GM12878 (cell line): ENCODE measurements at places on chromosomes 16 and 17. TPM values are rescaled to one million over a fixed set of nuclear protein-coding genes. Genes with fewer than 3 reads are reported as not detected.

Gene NPIPA7
- 1.6 and 4.9 TPM in 2 replicates for polyA plus RNA-seq

GRCh38 chr17:58667934-58668597, 23.8 kb downstream of the TEX14 start:
- H3K36me3 ChIP-seq, result no peaks in the 10 kb centered on the region
- H3K4me3 ChIP-seq, result no peak overlapping the region
- no peak overlapping the region for H3K27ac ChIP-seq
- no peaks in the 10 kb centered on the region for H3K27me3 ChIP-seq

Gene P3H4
- 0.48 and 0.81 TPM in 2 replicates for polyA plus RNA-seq

Gene CCT6B
- polyA plus RNA-seq, result 2.6 and 3.8 TPM in 2 replicates

Gene PARD6A
- polyA plus RNA-seq, result 10.1 TPM in 2 replicates

DNA sequence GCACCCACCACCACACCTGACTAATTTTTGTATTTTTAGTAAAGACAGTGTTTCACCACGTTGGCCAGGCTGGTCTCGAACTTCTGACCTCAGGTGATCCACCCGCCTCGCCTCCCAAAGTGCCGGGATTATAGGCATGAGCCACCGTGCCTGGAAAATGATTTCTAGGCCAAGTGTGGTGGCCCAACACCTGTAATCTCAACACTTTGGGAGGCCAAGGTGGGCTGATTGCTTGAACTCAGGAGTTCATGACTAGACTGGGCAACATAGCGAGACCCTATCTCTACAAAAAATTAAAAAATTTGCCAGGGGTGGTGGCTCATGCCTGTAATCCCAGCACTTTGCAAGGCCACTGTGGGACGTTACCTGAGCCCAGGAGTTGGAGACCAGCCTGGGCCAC, 11.0 kb upstream of the BAIAP3 start:
- H3K36me3 ChIP-seq, result peaks cover 45% of the 10 kb centered on the region
- peaks cover 3% of the 10 kb centered on the region; the same call in 1 of the 2 replicates for H3K4me1 ChIP-seq
- DNase-seq, result no peak
- no peak overlapping the region for H3K4me3 ChIP-seq
- no peaks in the 10 kb centered on the region for H3K27me3 ChIP-seq

DNA sequence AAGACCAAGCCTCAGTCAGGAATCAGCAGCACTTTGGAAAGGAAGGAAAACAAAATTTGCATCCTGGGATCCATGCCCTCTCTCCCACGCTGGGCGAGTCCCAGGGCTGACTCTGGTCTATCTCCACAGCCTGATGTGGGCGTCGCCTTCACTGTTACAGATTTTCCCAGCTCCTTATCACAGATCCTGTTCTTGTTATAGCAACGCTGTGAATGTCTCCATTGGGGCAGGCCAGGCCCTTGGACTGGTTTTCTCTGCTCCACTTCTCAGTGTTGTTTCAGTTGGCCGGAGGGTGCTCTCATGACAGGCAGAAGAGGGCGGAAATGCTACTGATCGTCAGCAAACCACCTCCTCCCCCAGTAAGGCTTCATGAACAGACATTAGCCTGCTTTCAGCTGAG, 127.9 kb upstream of the CDH11 start:
- H3K4me1 ChIP-seq, result no peaks in the 10 kb centered on the region
- no peak for DNase-seq
- no peak overlapping the region for H3K27ac ChIP-seq
- no peaks in the 10 kb centered on the region for H3K27me3 ChIP-seq
- H3K36me3 ChIP-seq, result no peaks in the 10 kb centered on the region
- no peak overlapping the region for H3K4me3 ChIP-seq

Gene SLC52A1
- polyA plus RNA-seq, result not detected in 2 replicates

Gene NACA2
- 0.38 and 0.43 TPM in 2 replicates for polyA plus RNA-seq

GRCh38 chr17:64001763-64002529, 3.8 kb downstream of the PRR29 start:
- H3K27ac ChIP-seq, result no peak overlapping the region
- no peak overlapping the region for H3K4me3 ChIP-seq
- peaks cover 4% of the 10 kb centered on the region for H3K4me1 ChIP-seq
- peaks cover 8% of the 10 kb centered on the region; the same call in 1 of the 2 replicates for H3K36me3 ChIP-seq
- DNase-seq, result no peak
- H3K27me3 ChIP-seq, result peaks cover 3% of the 10 kb centered on the region; the same call in 1 of the 2 replicates

DNA sequence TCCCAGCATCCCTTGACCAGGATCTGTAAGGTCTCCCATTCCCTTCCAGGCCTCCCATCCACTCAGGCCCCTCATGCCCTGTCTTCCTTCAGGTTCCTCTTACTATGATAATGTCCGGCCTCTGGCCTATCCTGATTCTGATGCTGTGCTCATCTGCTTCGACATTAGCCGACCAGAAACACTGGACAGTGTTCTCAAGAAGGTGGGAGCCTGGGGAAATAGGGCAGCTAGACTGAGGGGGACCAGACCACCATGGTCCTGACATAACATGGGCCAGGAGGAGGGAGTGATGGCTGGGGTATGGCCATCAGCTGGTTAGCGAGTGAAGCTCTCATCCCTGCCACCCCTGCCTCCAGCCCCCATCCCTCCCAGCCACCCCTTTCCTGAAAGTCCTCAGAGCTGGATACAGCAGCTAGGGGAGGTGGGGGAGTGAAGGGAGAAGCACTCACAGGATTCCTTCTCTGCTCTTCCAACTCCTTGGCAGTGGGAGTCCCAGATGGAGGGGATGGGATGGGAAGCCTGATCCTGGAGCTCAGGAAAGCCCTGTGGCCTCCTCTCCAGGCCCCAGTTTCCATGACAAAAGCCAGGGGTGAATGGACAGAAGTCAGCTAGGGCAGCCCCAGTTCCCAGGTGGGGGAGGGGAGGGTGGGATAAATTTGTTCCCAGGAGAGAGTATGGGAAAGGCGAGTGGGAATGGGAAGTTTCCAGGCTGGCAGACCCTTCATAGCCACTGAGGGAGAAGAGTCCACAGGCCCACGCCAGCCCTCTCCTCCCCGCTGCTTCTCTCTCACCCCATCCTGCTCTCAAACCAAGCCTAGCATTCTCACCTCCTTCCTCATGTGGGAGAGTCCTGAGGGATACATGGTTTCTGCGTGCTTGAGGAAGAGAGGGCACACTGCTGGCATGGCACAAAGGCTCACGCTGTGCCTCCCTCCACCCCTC, 2.3 kb downstream of the RND2 start:
- peaks cover 7% of the 10 kb centered on the region; the same call in 1 of the 2 replicates for H3K4me1 ChIP-seq
- H3K36me3 ChIP-seq, result no peaks in the 10 kb centered on the region
- no peak overlapping the region for H3K27ac ChIP-seq
- no peaks in the 10 kb centered on the region for H3K27me3 ChIP-seq

DNA sequence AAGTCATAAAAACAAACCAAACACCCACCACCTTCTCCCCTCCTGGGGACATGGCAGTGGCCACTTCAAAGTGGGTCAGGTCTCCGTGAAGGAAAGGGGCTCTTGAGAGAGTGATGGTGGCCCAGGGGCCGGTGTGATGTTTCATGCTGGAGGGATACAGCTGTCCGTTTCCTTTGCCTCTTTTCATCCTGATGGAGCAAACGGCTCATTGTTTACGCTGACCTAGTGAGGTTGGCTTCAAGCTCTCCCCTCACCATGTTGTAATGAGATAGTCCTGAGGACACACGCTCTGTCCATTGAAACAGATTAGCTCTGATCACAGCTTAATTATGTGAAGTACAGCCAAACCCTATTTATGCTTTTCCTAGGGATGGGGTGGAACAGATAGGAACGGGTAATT, 34.2 kb downstream of the CDH13 start:
- H3K4me3 ChIP-seq, result no peak overlapping the region
- no peaks in the 10 kb centered on the region for H3K36me3 ChIP-seq
- no peaks in the 10 kb centered on the region for H3K27me3 ChIP-seq
- no peak for DNase-seq

Gene SLC16A11
- 0.78 and 1.1 TPM in 2 replicates for polyA plus RNA-seq

Gene GDPD1
- polyA plus RNA-seq, result 0.33 and 0.54 TPM in 2 replicates

Gene GPR139
- not detected in 2 replicates for polyA plus RNA-seq

Gene RHOT2
- polyA plus RNA-seq, result 123 and 124 TPM in 2 replicates

Gene BAIAP3
- 0.14 and 0.26 TPM in 2 replicates for polyA plus RNA-seq

Gene BAHCC1
- polyA plus RNA-seq, result 0.14 TPM in 1 of 2 replicates, not detected in the other

Gene TBC1D3L
- polyA plus RNA-seq, result 3.2 and 3.7 TPM in 2 replicates

Gene CLEC18B
- not detected in 2 replicates for polyA plus RNA-seq

Gene C17orf107
- polyA plus RNA-seq, result 0.07 and 0.08 TPM in 2 replicates
